ENCODE measurements at places on chromosomes 11 and 22.
A peak's percentile ranks its signal among the peaks of the same experiment; 100 is the strongest.

- no peak for DNase-seq
Measured at GRCh38 chr11:6233984-6234386, 451 bp downstream of the FHIP1B start.

DNA sequence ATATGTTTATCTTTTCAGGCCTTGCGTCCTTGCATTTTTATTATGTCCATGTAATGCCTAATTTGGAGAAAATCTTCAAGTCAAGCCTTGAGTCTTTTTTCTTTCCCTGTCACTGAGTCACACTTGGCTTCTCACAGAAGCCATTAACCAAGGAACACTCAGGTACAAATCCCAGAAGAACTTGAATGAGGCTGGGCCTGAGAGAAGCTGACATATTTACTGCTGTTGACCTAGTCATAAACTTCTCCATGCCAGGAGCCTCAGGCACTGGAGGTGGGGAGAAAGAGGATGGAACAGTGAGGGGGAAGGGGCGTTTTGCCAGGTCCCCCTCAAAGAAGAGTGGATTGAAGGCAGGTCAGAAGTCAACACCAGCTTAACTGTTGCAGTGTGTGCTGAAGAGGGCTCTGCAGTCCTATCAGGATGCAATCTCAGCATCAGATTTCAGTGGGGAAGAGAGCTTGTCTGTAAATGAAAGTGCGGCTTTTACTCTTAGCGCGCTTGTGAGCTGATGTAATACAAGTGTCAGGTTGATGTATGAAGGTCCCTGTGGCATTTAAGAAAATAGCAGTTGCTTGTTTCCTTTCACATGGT lies 526.0 kb downstream of the ETS1 start:
- DNase-seq, result no peak

DNA sequence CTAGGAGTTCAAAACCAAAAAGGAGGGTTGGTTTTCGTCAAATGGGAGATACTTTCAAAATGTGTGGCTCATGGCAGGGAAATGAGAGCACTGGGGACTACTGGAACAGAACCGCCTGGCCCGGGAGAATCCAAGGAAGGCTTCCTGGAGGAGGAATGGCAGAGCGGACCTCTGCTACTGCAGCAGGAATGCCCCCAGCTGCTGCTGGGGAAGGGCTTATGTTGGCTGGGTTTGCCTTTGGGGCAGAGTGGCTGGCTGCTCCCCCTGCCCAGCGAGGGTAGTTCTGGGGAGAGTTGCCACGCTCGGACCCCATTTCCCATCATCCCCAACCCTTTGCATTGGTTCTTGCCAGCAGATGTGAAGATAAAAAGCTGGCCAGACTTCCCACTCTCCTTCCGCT lies 10.6 kb upstream of the APOBEC3A start:
- no peak for DNase-seq

DNA sequence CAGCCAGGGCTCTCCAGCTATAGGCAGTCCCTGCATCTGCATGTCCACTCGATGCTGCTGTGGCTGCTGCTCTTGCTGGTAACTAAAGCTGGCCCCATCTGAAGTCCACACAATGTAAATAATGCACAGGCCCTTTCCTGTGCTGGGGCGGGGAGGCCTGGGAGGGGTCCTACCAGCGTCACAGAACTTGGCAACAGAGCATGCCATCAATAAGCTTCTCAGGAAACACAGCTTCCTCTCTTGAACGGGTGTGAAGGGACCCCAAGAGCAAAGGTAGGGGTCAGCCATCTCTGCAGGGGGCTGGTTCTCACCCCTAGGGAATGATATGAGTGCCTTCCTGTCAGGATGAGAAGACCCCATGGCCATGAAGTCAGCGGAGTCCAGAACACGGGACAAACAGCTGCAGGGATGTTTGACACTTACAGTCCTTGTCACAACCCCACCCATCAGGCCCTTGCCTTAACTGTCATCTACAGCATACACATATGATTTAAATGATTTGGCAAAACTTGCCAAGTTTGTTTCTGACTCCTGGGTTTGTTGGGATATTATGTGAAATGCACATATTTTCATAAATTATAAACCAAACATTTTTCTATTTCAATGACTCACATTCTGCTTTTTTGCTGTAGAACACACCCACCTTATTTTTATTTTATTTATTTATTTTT lies 39.1 kb upstream of the LYVE1 start:
- no peak for DNase-seq

DNA sequence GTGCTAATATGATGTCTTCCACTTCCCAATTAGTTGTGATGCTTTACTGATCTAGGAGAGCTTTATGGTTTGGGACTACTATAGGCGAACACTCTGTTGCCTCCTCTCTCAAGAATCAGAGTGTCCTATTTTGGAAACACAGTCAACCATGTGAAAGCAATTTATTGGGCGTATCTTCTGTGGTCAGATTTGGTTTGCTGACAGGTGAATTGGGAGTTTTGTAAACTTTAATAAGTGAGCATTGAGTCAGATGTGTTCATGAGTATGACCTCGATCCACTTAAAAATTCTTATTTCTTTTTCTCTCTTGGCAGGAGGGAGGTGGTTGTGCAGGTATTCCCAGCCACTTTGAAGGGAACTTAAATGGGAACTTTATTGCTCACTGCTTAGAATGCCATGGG lies 4.4 kb downstream of the CAT start:
- no peak for DNase-seq

GRCh38 chr11:44988111-44988510 lies 37.4 kb upstream of the TP53I11 start:
- no peak for DNase-seq

DNA sequence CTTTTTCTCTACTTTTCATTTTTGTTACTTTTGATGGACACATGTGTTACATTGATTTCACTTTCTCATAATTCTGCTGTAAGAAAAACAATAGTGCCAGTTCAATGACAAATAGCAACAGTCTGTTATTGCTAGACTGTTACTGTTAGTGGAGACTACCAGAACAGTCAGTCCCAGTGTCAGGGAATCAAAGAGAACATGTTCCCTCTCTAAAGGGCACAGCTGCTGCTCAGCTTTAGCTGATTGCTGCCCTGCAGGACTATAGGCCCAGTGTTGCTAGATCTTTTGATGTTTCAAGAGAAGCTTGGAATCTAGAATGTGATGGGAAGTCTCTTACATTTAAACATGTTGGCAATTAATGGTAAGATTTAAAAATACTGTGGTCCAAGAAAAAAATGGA lies 3.4 kb downstream of the BIRC3 start:
- DNase-seq, result no peak

DNA sequence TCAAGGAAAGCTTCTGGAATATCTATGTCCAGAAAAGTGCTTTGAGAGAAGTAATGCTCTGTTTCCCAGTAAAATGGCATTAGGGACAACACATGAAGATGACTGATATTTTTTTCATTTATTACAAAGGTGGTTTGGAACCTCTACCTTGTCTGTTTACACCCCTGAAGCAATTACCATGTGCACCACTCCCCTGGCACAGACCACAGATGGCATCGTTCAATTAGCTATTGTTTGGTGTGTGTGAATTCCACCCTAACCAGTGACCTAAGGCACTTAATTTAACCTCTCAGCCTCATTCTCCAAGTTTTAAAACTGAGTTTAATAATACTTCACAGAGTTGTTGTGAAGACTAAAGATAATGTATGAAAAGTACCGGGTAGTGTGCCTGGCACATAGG lies 127.6 kb upstream of the BMAL1 start:
- no peak for DNase-seq

DNA sequence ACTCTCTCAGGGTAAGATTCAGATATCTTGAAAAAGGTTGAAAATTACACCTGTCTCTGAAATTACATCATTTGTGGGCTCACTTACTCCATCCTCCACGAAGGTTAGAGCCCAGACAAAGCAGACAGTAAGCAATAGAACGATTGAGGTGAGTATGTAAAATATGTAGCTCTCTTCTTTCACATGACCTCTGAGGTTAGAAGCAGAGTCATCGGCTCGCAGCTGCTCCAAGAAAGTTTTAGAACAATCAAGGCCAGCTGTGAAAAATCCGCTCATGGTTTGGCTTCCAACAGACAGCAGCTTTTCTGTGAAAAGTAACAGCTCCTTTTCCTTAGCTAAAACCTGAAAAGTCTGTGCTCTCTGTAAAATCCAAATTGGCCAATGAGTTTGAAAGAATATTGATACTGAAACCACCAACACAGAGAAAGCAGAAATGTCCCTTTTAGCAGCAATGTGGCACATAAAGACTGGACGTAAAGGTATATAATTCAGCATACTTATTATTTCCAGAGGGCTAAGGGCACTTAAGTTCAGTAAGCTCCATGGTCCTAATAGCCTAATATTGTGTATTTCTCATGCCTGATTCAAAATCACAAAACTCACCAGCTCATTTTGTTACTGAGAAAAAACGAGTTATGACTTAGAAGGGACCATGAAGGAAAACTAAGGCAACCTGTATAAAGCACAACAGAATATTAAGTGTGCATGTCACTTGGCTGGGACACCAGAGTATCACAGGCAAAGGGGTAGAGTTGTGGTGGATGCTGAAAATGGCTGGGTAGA lies 78.2 kb downstream of the FAM76B start:
- DNase-seq, result no peak

GRCh38 chr22:36912694-36913426 lies 568 bp upstream of the CSF2RB start:
- no peak for DNase-seq

- no peak for DNase-seq
Measured at GRCh38 chr22:20444325-20444724, 6.7 kb upstream of the SCARF2 start.

- DNase-seq, result peak; percentile 72
Measured at GRCh38 chr11:75668451-75669297, at the start of gene MAP6. Gene MAP6, minus strand, starts transcription at chr11:75669038. Its CDS starts 669 bp downstream, at chr11:75668369.

DNA sequence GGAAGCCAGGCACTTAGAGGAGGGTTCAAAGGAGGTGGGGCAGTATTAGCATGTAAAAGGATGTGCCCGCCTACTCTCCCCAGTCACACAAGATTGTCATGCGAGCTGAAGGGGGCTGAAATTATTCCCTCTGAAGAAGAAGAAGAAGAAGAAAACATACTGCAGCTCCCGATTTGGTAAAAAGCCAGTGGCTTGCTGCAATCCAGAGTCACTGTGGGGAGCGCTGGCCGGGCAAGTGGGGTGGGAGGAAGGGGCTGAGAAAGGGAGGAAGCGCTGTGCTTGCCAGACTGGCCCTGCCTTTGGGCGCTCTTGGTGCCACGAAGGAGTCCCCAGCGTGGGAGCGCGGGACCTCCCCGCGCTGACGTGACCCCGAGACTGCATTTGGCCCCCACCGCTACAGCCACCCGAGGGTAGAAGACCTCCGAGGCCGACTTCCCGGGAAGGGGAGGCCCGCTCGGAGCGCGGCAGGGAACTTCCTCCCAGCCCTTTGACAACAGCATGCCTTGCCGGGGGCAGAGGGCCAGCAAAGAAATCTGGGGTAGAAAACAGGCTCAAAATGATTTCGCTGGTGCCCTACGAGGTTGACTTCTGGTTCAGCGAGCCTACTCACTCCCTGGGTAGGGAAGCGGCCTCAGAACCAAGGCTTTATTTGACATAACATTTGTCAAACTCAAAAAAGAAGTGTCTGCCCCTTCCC lies 906.3 kb downstream of the DLG2 start:
- DNase-seq, result no peak

DNA sequence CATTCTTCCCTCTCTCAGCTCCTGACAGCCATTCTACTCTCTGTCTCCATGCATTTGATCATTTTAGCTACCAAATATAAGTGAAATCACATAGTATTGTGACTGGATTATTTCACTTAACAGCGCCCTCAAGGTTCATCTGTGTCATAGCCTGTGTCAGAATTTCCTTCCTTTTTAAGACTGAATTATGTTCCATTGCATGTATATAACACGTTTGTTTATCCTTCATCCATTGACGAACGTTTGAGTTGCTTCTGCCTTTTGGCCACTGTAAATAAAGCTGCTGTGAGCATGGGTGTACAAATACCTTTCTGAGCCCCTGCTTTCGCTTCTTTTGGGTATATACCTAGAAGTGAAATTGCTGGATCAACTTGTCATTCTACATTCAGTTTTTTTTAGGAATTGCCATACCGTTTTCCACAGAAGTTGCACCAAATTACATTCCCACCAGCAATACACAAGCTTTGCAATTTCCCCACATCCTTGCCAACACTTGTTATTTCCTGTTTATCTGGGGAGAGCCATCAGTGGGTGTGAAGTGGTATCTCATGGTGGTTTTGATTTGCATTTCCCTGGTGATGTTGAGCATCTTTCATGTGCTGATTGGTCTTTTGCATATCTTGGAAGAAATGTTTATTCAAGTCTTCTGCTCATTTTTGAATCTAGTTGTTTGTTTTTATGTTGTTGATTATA lies 17.5 kb downstream of the GLB1L2 start:
- DNase-seq, result no peak
